ENCODE measurements at places on chromosomes 1 and 21. TPM values are rescaled to one million over a fixed set of nuclear protein-coding genes. Genes with fewer than 3 reads are reported as not detected.

The CLDN17 gene
- total RNA-seq: not detected

The FMO1 gene
- total RNA-seq: not detected

The RAB7B gene
- 3.1 TPM for total RNA-seq

The VHLL gene
- total RNA-seq: not detected

The LCE3E gene
- not detected for total RNA-seq

The VWA5B1 gene
- total RNA-seq: not detected

The MAP1LC3C gene
- total RNA-seq: not detected

The EVA1C gene
- 16.4 TPM for total RNA-seq

The SMCP gene
- not detected for total RNA-seq

The RCAN1 gene
- 31.8 TPM for total RNA-seq

All from cardiac atrium fibroblast (primary cell).